Smooth muscle cell of trachea (primary cell): ENCODE measurements at places on chromosomes 11 and 22. TPM values are rescaled to one million over a fixed set of nuclear protein-coding genes. Genes with fewer than 3 reads are reported as not detected.

Gene OR51G2
- total RNA-seq = not detected in 2 replicates

Gene NCF4
- not detected in 2 replicates for total RNA-seq

Gene MDK
- total RNA-seq = 35.8 and 44.5 TPM in 2 replicates

Gene NXPE4
- not detected in 2 replicates for total RNA-seq

Gene ACCSL
- not detected in 2 replicates for total RNA-seq
